T-helper 22 cell (primary cell): ENCODE measurements at places on chromosomes 7 and 10.

DNA sequence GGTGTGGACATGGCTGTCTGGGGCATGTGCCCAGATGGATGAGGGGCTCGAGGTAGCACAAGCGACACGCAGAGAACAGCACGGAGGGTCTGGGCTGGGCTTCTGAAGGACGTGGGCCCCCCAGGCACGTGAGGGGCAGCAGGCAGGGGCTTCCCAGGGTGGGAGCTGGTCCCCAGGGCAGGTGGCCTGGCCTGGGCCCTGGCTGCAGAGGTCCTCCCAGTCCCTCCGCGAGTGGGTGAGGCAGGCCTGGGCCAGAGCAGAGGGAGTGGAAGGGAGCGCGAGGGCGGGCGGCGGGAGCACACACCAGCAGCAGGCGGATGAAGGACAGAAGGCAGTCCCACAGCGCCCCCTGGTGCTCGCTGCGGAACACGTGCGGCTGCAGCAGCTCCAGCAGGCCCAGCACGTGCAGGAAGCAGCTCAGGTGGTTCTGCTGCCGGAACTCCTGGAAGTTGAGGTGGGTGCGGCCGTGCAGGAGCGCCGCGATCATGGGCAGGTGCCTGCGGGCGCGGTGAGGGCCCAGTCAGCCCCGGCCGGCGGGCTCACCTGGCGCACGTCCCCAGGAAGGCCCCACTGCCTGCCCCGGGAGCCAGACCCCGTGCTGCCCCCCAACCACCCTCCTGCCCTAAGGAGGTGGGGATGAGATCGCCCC is 14.7 kb upstream of the MICALL2 start:
- DNase-seq = peak; percentile 70

DNA sequence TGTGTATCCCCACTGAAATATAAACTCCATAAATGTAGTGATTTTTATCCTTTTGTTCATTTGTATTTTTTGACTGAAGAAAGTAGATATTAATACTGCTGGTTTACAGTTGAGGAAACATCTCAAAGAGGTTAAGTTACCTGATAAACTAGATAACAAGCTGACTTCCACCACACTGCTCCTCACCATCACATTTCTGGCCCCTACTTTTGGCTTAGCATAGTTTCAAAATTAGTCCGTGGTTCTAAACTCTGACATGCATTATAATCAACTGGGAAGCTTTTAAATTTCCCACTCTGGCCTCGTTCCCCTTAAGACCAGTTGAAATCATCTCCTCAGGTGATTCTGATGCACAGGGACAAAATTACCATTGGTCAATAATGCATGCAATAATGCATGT is 43.5 kb downstream of the ANKIB1 start:
- no peak for DNase-seq

- no peak for DNase-seq
Observed at GRCh38 chr10:7856678-7857077, 38.4 kb downstream of the TAF3 start.

GRCh38 chr10:28892818-28893547 is 215.7 kb downstream of the BAMBI start:
- DNase-seq = no peak

GRCh38 chr7:158111049-158111751 is 476.4 kb downstream of the PTPRN2 start:
- no peak for DNase-seq

GRCh38 chr7:137388916-137389315 is 45.4 kb upstream of the PTN start:
- DNase-seq = no peak

DNA sequence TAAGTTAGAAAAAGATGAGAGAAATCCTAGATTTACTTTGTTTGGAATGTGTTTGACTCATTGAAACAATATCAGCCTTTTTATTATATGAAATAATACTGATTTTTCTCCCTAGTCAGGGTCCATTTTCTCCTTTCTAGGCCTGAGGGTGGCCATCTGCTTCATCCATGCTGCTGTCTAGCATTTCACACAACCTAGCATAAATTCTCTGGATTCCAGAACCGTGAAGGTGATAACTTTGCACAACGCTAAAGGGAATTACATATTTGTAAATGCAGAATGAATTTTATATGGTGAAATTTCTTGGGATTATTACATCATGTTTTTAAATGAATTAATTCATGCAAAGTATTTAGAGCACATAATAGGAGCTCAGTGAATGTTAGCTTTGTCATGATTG is 505.1 kb downstream of the INHBA start:
- DNase-seq = no peak

GRCh38 chr7:96558530-96558929 is 151.1 kb downstream of the SEM1 start:
- no peak for DNase-seq

DNA sequence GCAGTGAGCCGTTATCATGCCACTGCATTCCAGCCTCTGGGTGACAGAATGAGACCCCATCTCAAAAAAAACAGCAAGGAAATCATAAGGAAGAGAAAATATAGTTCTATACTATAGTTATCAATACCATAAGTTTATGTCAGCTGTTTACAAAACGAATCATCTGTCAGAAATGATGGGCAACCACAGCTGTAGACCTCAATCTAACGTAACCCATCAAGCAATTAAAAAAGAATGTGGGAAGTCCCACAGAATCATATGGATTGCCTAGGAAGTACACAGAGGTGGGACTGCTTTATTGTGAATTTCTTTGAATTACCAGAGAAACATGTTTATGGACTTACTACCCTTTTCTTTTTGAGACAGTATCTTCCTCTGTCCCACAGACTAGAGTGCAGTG is 6.9 kb downstream of the NRBF2 start:
- no peak for DNase-seq

- DNase-seq = no peak
Observed at GRCh38 chr10:132990684-132991545, 48.5 kb upstream of the CFAP46 start.

DNA sequence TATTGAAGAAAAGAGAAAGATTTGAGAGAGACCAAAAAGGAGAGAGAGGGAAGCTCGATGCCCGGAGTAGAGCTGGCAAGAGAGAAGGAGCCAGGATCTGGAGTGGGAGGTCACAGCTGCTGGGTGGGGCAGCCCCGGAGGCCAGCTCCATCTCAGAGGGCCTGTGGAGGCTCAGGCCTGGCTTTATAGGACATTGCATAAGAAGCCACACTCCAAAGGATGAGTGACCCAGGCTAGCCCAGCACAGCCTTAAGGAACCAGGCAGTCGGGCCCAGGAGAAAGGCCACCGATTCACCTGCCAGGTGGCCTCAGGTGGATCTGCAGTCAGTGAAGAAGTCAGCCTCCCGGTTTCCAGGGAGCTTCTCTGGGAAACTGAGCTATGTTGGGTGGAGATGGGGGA is 676 bp downstream of the PLAC9 start:
- DNase-seq = no peak

DNA sequence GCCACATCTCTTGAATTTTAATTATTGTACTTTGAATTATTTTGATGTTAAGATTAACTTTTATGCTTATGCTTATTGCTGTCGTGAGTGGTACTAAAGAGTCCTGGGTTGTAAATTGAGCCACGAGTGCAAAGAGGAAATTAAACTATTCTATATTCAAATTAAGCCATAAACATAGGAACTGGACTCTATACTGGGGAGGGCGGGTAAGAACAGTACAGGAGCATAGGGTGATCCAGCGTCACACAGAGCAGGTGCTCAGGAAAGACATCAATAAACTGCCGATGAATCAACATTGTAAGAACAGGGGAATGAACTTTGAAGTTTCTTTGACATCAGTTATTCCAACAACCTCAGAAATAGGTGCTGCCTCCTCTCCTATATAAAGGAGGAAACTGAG is 219.6 kb downstream of the CACNB2 start:
- DNase-seq = no peak

DNA sequence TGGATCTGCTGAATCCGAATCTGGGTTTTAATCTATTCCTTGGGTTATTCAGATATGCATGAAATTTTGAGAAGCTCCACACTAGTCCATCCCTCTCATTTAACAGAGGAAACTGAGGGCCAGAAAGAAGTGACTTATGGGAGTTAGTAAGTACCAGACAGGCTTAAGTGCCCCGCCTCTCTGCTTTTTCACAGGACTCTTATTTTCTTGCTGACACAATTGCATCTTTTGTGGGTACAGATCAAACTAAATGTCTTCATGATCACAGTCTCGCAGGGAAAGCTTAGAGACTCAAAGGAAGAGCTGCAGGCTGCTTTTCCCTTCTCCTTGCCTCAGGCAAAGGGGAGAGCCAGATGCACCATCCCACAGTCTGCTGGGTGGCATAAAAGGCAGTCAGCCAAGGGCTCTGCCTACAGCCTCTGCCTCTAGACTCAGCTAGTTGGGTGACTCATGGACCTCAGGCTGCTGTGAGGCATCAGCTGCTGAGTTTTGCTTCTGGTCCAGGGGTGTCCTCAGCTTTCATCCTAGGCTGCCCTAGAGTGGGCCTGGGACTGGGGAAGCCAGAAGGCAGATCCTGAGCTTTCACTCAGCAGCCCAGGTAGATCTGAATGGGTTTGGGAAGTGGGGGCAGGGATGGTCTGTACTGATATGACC is 11.6 kb downstream of the GOLGA7B start:
- no peak for DNase-seq

GRCh38 chr7:130553398-130554029 is 61.6 kb downstream of the MEST start:
- no peak for DNase-seq

GRCh38 chr7:4245866-4246470 is 436.1 kb upstream of the FOXK1 start:
- DNase-seq = no peak

DNA sequence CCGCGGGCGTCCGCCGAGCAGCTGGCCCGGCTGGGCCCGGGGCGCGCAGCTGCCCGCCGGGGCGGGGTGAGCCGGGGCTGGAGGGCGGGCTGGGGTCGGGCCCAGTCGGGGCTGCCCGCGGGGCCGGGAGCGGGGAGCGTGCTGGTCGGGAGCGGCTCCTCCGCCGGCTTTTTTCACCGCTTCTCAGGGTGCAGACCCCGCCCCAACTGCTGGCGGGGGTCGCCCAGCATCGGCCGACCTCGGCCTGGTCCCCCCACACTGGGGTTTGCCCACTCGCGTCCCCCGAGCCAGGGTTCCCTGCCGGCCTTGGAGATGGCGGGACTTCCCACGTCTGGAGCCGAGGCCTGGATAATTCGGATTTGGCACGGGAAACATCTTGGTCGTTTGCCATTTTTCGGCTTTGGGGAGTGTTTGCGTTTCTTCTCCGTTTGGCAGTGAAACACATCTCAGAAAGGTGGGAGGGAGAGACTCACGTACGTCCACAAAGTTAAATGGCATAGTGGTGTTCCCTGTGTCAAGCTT is 432 bp downstream of the TMEM248 start:
- DNase-seq = peak; percentile 9
